ENCODE measurements at places on chromosomes 3 and 15.

GRCh38 chr3:88033079-88033478, 25.7 kb downstream of the CGGBP1 start:
- DNase-seq = no peak

GRCh38 chr3:176896640-176897039, 300.6 kb downstream of the TBL1XR1 start:
- no peak for DNase-seq

DNA sequence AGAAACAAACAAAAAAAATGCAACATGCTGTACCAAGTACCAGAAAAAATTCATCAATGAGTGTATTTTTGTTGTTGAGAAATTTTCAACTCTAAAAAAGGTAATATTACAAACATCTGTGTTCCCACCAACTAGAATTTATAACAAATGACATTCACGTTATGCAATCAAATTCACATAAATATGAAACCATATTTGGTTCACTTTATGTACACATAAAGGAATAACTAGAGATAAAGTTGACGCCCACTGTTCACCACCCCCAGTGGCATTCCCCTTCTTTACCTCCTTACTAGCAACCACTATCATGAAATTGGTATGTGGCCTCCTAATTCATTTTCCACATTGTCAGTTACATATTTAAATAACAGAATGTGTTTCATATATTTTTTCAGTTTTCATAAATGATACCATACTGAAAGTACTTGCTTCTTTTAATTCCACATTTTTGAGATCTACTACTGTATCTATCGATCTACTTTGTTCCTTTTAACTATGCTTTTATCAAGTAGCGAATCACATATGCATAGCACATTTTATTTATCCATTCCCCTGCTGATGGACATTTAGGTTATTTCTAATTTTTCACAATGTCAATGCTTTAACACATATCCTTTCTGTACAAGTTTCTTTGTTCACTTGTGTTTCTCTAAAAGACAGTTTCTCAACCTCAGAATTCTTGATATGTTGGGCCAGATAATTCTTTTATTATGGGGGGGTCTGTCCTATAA, 34.5 kb downstream of the TBC1D5 start:
- no peak for DNase-seq

DNA sequence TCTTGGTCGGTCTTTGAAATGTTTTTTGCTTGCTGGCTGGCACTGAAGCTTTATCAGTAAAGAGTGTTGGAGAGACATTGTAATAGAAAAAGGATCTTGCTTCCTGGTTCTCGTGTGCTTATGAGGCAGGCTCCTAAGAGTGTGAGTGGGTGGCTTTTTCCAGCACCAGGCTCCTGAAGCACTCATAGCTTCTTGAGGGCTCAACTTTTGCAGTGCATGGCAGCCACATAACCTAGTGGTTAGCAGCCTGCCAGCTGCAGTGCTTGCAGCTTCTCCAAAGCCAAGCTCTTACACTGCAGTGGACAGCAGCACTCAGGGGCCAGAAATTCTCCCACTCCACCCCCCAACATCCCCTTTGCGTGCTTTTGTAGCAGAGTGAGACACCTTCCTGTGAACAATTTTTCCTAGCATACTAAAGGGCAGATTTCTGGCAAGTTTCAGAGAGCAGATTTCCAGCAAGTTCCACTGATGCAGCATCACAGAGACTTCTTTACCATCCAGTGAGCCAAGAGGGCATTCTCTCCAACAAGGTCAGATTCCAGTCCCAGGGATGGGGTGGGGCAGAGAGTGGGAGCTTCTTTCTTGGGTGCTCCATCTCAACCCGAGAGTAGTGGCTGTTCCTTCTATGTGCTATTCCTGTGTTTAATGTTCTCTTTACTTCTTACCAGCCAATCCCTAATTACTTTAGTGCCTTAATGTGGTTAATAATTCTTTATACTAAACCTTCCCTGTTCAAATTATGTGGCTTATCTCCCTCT, 15.8 kb upstream of the ARHGEF26 start:
- DNase-seq = no peak

DNA sequence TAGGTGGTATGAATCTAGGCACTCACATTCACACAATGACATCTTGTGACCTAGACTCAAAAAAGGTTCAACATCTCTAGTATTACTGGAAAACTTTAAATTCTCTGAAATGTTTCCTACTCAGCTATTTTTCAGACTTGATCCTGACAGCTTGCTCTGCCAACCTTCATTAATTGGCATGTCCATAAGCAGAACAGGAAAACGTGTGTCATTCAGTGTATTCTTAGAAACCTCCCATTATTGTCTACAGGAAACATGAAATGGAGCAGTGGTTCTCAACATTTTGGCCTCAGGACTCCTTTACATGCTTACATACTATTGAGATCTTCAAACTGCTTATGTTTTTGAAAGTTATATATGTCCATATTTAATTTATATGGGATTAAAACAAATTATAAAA, 363.2 kb downstream of the NAALADL2 start:
- no peak for DNase-seq
